ENCODE measurements at places on chromosomes 1 and 21.

DNA sequence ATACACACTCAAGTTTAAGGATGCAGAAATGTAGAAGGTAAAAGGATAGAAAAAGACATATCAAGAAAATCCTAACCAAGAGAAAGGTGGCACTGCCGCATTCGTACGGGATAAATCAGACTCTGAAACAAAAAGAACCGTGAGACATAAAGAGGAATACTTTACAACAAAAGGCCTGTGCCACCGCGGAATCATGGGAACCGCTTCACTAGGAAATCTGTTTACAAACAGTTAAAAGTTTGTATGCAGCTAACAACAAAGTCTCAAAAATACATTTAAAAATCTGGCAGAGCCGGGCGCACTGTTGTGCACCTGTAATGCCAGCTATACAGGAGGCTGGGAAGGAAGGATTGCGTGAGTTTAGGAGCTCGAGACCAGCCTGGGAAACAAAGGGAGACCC lies 8.1 kb downstream of the WRAP73 start:
- no peak for DNase-seq

DNA sequence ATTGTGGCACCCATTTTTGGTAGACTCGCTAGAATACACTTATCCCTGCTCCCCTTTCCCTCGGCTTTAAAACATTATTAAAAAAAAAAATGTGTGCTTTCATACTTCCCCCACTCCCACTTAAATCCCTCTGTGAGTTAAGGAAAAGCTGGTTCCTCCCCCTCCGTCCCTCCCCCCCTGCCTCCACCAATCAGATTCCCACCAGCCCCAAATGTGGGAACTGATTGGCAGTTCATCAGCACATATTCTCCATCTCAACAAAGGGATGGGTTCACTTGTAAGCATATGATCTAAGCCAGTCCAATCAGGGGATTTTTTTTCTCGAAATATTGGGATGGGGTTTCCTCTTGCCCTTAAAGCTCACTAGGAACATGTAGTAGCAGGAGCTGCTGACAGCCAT lies 10.8 kb upstream of the FYB2 start:
- DNase-seq, result no peak

- DNase-seq, result no peak
These were observed 251.6 kb upstream of the SGIP1 start for GRCh38 chr1:66282343-66282852.

DNA sequence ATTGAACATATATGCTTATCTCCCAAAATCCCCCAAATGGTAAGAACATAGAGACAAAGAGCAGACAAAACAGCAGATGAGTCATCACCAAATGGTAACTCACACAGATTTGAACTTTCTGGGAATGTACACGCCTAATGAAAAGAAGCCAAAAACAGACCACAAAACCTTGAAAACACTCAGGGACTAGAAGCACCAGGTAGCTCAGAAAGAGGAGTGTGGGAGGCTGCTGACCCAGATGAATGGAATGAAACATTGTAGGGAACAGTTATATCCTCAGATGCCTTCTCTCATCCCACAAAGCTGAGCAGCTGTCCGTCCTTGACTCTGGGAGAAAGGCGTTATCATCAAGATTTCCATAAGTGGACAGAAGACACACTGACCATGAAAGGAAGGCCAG lies 307.0 kb upstream of the USP25 start:
- DNase-seq, result no peak

DNA sequence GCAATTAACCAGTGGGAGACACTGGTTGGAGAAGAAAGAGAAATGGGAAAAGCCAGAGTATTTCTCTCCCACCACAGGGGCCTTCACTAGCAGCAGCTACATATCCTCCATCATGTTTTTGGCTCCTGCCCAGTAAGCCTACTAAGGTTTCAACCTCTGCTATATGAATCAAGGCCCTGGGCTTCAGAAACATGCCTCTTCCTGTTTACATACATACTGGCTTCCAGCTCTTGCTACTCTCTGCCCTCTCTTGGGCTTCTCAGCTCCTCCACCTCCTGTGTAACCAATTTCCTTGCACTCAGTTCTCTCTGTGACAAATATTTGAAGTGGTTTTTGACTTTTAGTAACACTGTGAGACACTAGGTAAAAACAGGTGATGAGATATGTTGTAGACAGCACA lies 80.8 kb downstream of the LRRC7 start:
- DNase-seq, result no peak

DNA sequence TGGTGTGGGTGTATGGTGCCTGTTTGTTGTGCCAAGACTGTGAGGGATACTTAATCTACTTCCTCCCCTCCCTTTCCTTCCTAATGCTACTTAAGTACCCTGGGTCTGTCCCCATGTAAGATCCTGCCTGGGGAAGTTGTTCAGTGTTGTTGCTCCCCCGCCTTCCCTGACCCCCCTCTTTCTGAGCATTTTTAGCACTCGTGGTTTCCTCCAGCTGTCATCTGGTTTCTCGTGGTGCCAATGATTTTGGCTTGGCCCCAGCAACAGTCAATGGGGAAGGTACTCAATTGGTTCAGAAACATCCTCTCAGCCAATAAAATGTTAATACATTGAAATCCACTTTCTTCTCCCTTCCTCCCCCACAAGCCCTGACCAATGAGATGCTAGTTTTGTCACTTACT lies 8.0 kb upstream of the B4GALT3 start:
- peak; percentile 93 for DNase-seq

GRCh38 chr1:26132834-26133167 lies 21.2 kb downstream of the PDIK1L start:
- DNase-seq, result no peak

- no peak for DNase-seq
These were observed 19.5 kb downstream of the SZRD1 start for GRCh38 chr1:16386454-16387113.

- DNase-seq, result no peak
These were observed 38.6 kb downstream of the BRINP2 start for GRCh38 chr1:177209357-177209756.

- DNase-seq, result no peak
These were observed 496.9 kb upstream of the CAMK1G start for GRCh38 chr1:209086486-209087192.

- no peak for DNase-seq
These were observed 133.9 kb upstream of the IVNS1ABP start for GRCh38 chr1:185450917-185451316.

DNA sequence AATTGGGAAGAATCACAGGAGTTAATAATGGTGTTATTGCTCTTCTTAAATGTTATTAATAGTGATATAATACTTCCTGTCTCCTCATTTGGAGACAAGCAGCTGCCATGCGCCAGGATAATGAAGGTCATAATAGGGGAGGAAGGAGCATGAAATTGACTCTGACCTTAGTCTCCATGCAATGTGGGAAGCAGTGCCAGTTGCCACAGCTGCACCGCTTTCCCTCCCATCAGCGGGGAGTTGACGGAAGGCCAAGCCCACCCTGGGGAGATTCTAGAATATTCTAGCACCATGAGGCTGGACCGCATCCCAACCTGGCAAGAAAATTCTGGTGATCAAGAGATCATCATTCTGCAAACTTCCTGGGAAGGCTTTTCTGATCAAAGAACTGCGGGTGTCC lies 11.0 kb upstream of the OLIG1 start:
- DNase-seq, result no peak

- no peak for DNase-seq
These were observed at the start of gene IFI16 for GRCh38 chr1:159009704-159010361. IFI16 (plus strand) TSS chr1:159009907; CDS start chr1:159014681, 4,774 bp downstream.

DNA sequence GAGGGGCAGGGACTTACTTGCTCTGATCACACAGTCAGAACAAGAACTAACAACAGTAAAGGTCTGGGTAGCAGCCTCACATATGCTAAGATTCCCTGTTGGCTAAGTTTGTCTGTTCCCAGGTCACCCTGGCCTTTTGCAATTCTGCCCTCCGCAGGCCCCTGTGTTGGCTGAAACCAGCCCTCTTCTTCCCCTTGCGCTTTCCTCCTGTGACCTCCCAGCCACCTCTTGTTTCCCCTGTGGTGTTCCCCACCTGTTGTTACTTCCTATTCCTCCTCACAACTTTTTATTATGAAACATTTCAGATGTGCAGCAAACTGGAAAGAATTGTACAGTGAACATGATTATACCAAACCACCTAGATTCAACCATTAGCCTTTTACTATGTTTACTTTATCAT lies 23.4 kb downstream of the MAPKAPK2 start:
- no peak for DNase-seq

- no peak for DNase-seq
These were observed 6.8 kb upstream of the SLAMF9 start for GRCh38 chr1:159960721-159961381.

DNA sequence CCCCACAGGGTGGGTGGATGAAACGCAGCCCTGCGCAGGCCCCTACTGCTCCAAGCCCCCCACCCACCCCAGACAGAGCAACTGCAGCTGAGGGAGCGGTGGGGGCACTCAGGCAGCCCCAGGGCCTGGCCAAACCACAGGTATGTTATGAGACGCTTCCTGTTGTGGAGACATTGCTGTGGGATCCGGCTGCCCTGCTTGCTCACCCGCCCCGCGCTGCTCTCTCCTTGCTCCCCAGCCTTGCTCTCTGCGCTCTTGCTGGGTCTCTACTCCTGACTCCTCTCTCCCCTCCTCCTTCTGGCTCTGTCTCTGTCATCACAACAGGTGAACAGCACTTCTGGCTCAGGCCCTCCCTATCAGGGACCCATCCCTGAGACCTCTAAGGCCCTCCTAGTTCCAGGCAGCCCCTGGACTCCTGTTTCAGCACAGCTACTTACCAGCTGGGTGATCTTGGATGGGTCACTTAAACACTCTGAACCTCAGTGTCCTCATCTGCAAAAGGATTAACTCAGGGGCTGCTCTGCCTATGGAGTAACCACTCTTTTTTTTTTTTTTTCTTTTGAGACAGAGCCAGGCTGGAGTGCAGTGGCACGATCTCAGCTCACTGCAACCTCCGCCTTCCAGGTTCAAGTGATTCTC lies 15.9 kb downstream of the COL8A2 start:
- DNase-seq, result no peak

DNA sequence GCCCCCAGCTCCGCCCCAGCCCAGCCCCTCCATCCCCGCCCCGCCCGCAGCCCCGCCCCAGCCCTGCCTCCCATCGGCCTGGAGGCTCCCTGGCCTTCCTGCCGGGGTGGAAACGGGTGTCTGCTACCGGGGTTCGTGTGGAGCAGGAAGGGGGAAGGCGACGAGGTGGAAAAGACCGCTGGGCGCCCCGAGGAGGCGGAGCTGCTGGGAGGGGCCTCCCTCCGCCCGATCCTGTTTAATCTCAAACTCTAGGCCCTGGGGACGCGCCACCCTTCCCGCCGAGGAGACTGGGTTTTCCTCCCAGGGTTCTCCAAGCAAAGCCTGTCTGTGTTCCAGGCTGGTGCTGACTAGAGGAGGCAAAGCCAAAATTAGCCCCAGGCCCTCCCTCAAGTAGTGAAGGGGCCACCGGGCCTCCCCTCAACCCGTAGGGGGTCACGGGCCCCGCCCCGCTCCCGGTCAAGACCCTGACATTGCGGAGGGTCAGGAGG lies 16.2 kb upstream of the TTLL10 start:
- DNase-seq, result no peak

DNA sequence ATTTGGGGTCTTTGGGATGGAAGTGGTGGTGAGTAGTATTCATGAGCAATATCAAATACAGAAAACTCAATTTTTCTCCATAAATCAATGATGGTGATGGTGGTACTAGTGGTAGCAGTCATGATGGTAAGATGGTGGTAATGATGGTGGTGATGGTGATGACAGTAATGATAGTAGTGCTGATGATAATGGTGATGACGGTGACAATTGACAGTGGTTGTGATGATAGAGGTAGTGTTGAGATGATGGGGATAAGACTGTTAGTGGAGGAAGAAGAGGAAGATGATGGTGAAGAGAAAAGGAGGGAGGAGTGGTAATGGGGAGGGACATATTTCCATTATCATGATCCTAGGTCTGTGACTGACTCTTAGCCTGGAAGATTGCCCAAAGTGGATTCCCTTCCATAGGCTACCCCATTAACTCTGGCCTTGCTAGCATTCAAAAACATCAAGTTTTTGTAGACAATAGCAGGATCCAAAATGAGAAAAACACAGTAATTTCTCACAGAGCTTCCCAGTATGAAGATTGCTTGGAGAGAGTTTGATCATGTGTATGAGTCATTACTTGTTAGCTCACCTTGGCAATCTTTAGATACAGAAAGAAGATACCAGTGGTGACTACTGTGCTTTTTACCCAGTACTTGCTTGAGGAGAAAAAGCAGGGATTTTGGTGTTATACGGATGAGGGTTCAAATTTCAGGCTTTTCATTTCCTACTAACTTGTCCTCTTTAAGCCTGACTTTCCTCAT lies 93.9 kb downstream of the ATP1A1 start:
- no peak for DNase-seq

DNA sequence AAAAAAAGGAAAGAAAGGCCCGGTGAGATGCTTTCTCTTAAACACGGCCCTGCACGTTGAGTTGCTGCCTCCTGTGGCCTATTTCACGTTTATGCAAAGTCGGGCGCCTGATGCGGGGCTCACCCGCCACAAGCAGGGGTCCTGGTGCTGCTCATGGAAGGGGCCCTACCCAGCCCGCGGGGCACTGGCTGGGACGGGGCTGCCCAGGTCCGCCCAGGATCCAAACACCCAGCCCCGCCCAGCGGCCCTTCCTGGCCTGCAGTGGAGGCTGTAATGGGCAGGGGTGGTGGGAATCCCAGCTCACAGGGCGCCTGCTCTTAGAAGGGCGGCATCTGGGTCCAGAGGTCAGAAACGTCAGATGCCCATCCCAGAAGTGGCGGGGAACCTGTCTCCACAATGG lies 1.6 kb downstream of the COL6A2 start:
- DNase-seq, result no peak

DNA sequence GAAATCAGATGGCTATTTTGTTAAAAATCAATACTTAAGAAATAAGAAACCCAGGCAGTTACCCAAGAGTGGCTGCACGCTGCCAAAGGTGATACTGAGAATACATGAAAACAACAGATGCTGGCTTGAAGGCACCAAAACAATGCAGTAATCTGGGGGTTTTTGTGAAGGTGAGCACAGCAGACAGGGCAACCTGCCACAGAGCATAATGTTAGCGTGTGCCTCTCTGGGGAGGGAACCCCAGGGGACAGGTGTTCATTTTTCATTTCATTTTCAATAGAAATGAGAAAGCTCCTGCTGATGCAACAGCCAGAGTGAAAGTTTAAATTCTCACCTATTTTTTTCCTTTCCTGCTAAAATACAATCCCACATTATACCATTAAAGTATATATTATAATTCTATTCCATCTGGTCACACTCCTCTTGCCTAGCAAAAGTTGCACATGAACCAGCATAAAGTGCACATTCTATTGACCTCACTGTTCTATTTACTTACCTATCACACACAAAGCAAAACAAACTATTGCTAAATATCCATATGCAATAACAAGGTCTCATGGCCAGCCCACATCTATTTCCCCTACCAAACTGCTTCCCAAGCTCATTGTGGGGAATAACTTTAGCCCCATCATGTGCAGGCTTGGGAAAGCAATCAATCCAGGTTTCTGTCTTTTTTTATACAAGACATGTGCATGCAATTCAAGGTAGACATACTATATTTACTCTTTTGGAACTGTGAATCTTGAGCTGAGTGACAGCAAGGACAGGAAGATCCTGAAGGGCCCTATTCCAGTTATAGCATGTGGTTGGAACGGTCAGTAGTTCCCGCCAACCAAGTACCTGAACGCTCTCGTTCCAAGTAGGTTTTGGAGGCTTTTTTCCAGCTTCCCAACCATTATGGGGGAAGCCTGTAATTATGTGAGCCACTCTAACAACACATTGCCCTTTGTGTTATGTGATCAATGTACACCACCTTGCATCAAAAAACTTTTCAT lies 173.6 kb downstream of the RERE start:
- peak; percentile 99 for DNase-seq
